ENCODE measurements at places on chromosomes 5 and 9.

DNA sequence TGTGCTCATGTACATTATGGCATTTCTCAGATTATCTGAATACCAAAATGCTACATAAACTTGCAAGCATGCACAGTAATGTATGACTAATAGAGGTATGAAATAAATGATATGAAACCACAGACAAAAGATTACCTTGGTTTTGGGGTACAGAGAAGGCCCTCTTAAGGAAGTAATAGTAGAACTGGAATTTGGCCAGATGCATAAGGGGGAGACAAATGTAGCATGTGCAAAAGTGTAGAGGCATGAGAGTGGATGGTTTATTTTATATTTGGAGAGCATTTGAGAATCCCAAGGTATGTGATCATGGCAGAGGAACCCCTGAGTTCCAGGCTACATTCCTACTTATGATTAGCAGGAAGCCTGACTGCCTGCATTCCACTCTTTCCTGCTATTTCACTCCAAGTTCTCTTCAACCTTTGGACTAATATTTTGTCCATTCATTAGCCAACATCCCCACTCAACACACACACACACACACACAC is 74.2 kb downstream of the MAMDC2 start:
- DNase-seq: peak; percentile 66

GRCh38 chr5:172782169-172783039 is 11.4 kb upstream of the DUSP1 start:
- no peak for DNase-seq

GRCh38 chr9:19138084-19138483 is 10.8 kb upstream of the PLIN2 start:
- DNase-seq: no peak

DNA sequence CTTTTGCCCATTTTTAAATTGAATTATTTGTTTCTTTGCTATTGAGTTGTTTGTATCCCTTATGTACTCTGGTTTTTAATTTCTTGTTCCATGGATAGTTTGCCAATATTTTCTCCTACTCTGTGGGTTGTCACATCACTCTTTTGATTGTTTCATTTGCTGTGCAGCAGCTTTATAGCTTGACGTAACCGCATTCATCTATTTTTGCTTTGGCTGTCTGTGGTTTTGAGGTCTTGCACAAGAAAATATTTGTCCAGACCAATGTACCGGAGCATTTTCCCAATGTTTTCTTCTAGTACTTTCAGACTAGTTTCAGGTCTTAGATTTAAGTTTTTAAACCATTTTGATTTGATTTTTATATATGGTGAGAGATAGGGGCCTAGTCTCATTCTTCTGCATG is 36.2 kb upstream of the ZNF366 start:
- DNase-seq: peak; percentile 65

DNA sequence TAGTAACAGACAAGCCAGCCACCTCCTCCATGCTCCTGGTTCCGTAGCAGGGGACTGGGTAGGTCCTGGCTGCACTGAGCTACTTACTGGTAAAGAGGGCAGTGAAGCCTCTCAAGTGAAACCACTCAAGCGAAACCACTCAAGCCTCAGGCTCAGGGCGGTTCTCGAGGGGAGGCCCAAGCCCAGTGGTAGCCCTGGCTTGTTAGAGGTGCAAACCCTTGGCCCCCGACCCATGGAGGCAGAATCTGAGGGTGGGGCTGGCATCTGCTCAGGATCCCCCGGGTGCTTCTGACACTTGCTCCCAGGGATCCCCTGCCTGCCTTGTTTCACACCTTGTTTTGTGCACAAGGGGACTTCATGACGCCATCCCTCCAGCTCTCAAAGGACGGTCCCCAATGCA is 76.5 kb upstream of the OLFM1 start:
- no peak for DNase-seq

DNA sequence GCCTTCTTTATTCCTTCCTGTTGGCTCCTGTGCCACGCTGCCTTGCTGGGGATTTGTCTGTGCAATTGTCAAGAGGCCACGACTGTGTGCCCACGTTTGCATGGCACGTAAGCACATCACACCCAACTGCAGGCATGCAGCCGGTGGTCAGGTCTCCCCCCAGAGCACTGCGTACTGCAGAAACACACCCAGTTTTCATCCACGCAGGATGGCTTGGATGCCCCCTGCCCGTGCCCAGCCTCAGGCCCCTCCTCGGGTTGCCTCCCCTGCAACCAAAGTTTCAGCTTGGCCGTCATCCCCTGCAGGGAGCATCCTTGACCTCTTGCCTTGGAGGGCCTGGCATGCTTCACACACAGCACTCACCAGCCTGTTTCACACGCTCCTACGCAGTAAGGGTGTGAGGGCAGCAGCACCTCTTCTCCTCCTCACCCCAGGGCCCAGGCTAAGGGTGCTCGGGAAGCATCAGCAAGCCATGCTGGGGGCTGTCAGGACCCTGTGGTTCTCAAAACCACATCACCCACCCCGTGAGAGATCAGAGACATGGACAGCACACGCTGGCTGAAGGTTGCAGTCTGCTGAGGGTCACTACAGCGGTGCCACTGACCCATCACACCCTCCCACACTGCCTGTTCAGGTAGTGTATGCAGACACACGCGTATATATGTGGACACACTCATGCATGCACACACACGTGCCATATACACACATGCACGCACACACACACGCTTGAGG is 3.1 kb downstream of the MRPL36 start:
- DNase-seq: no peak

GRCh38 chr5:134957920-134958608 is 9.6 kb upstream of the CATSPER3 start:
- DNase-seq: no peak

GRCh38 chr9:35517552-35518224 is 27.8 kb downstream of the RUSC2 start:
- DNase-seq: no peak

GRCh38 chr9:114718801-114719221 is 36.8 kb upstream of the TEX48 start:
- no peak for DNase-seq

DNA sequence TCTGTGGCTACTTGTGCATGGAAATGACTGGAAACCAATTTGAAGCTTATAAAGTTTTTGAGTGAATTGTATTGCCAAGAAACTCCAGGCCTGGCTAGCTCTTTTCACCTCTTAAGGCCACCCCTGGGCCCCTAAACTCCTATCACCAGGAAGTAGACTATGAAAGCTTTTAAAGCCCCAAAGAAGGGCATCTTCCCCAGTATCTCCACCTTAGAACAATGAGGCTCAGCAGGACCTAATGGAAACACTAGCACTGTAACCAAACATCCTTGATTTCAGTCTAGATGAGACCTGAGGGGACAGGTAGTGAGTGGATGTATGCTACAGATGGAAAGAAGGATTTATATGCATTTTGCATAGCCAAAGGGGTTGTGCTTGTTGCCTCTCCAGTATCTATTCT is 25.0 kb downstream of the LYRM7 start:
- DNase-seq: no peak

DNA sequence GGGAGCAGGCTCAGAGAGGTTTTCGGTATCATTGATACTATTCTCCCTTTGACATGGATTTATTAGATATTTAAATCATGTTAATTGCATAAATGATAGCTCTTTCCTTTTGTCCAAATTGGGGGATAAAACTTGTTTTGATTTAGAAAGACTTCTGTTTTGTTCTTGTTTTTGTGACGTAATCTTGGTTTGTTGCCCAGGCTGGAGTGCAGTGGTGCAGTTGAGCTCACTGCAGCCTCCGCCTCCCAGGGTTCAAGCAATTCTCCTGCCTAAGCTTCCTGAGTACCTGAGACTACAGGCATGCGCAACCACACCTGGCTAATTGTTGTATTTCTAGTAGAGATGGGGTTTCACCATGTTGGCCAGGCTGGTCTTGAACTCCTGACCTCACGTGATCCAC is 7.1 kb downstream of the MAT2B start:
- no peak for DNase-seq

DNA sequence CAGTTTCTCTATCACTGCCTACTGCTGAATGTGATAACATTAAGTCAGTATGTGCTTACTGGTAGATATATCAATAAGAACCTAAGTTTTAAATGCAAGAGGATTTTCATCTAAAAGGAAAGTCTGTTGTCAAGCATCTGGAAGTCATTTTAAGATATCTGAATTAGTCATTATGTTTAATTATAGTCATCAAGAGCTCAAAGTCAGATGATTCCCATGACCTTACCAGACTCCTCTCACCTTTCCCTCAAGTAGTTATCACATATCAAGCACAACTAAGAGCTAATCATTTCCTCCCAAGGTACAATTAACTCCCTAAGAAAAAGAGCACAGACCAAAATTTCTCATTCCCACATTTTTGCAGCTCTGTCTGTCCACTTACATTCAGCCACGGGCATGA is 45.5 kb downstream of the PUM3 start:
- no peak for DNase-seq
